Inflammatory macrophage treated with lipopolysaccharide for 1 hour (primary cell): ENCODE measurements at places on chromosomes 6 and 20.
A peak's percentile ranks its signal among the peaks of the same experiment; 100 is the strongest.

GRCh38 chr6:169915769-169916550 lies 164.5 kb downstream of the ERMARD start:
- no peak for DNase-seq

DNA sequence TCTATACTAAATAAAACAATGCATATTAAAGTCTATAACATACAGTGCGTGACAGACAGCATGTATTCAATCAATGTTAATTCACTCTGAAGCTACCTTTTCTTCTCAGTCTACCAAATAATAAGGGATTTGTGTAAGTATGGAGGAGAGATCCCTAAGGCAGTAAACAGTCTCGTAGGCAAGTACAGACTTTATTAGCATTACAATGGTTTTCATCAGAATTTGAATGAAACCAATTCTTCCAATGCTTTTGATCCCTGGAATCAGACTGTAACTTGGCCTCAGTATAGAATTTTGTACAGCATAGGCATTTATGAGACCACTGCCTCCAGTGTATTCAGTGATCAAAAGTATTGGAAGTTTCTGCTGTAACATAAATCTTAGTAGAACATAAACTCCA lies 19.5 kb downstream of the LYRM4 start:
- no peak for DNase-seq

GRCh38 chr6:81562169-81562568 lies 190.3 kb downstream of the TENT5A start:
- no peak for DNase-seq

DNA sequence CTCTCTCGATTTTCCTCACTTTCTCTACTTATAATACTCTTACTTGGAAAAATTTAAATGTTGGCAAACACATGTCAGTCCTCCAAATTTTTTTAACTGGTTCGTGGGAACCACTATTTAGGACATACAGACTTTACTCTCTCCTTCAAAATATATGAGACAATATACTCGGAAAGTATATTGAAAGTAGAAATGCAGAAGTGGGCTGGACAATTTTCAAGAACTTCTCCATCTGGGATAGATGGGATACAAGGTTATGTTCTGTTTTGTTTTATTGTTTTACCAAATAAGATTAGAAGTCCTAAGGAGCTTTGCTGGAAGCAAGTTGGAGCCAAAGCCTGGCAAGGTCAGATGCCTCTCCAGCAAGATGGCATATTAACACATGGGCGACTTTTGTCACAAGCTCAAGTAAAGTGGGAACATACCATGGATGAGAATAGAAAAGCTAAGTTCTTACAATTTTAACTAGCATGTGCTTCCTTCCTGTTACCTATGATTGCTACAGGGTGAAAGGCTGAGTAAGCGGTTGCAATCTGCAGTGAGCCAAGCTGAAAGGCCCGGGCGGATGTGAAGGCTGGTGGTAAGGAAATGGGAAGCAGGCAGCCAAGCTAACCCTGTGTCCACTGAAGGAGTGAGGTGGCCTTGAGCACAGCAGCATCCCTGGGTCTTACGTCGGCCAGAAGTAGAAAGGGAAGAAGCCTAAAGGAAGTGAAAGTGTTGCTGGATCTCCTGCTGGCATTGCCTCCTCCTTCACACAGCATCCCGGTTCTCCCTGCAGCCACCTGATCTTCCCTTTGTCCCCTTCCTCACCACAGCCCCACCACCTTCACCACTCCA lies 7.1 kb downstream of the MAP3K5 start:
- DNase-seq, result peak; percentile 83
